ENCODE measurements at places on chromosomes 2 and 18.
A peak's percentile ranks its signal among the peaks of the same experiment; 100 is the strongest.

- DNase-seq, result no peak
These were observed 37.6 kb upstream of the TAF1B start for GRCh38 chr2:9805435-9806297.

DNA sequence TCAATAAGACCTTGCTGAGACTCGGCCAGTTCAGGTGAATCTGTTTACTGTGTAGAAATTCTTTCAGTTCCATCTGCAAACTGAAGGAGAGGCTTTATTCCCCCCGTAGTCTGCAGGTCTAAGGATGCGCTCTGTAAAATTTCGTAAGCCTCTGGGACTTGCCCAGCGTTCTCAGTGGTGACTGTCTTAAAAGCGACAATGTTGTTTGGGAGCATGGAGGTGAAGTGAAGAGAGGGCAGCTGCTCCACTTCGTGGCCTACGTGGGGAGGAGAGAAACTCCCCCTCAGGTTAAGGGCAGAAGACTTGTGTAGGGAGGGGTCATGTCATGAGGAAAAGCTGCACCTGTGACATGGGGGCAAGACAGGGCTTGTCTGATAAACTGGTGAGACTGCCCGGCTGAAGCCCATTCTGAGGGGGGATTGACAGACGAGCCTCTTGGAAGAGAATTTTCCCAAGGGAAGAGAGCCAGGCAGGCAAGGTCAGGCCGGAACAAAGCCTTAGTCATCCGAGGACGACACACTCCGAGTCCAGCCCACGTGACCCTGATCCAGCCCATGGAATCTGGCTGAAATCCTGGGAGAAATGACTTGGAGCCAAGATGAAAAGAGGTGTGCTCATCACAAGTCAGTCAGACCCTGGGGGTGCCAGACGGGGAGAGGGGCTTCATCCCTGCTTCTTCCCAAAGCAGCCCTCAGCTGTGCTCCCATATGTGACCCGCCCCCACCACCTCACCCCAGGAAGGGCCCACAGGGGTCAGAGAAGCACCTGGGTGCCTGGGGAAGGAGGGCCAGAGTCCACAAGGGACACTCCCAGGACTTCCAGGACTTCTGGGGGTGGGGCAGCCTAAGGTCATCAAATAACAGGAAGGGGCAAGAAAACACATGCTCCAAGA is 88.5 kb upstream of the SH3BP4 start:
- DNase-seq, result no peak

DNA sequence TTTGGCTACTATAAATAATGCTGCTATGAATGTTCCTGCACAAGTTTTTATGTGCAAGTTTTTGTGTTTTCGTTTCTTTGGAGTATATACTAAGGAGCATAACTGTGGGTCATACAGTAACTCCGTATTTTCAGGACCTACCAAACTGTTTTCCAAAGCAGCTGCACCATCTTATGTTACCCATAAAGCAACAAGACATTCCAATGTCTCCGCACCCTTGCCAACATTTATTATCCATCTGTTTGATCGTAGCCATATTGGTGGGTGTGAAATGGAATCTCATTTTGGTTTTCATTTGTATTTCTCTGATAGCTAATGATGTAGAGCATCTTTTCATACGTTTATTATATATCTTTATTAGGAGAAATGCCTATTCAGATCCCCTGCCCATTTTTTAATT is 13.8 kb downstream of the TMEM131 start:
- DNase-seq, result no peak

DNA sequence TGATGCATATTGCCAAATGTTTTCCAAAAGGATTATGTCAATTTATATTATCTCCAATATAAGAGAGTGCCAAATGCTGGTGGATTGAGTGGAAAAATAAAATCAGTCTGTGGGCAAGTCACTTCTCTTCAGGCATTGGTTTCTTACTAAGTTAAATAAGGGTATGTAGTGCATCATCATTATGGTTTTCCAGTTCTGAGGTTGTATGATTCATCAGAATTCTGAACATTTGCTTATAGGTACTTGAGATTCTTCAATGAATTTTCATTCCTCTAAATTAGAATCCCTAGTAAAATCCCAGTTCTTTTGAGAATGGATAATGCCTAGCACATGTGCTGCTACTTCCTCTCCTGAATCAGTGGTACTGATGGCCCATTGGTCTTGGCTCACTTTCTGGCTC is 188.9 kb upstream of the OSR1 start:
- no peak for DNase-seq

DNA sequence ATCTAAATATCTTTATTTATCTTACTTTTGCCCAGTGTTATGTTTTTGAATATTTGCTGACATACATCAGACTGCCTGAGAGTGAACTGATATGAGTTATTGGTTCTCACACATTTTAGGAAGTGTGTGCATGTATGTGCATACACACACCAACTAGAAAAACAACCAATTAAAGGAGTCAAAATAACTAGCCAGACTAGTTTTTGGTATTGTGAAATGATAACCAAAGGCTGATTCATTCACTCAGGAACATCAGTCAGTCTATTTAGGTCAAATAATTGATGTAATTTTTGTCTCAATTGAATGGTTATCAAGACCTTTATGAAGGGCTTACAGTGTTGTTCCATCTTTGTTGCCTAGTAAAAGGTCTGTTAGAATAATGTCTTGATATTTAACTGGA is 369.3 kb upstream of the VRK2 start:
- no peak for DNase-seq

DNA sequence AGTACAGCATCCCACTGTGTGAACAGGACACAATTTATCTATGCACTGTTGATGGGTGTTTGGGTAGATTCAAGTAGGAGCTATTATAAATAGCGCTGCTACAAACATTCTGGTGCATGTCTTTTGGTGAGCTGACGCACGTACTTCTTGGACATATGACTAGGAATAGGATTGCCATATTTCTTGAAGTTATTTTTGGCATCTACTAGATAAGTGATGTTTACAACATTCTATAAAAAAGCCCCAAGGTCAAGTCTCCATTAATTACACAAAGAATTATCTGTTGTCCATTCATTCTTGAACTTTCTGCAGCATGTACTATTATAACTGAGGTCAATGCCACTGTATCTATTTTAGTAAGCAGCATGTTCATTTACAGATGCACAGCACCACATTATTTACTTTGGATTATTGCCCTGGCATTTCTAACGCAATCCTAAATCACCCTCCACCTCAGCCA is 225.5 kb upstream of the TMEM200C start:
- no peak for DNase-seq

- DNase-seq, result peak; percentile 25
These were observed 61.0 kb downstream of the TMEM163 start for GRCh38 chr2:134657650-134658250.

- DNase-seq, result no peak
These were observed 144.4 kb upstream of the ITGA6 start for GRCh38 chr2:172282944-172283343.

All from memory B cell (primary cell).